ENCODE measurements at places on chromosomes 1 and 21. TPM values are rescaled to one million over a fixed set of nuclear protein-coding genes. Genes with fewer than 3 reads are reported as not detected.

Gene CC2D1B
- 24.1 TPM for total RNA-seq

Gene KIF1B
- 20.4 TPM for total RNA-seq

Gene CD34
- total RNA-seq: 2.1 TPM

Gene C1QTNF12
- 0.88 TPM for total RNA-seq

Gene AADACL4
- total RNA-seq: not detected

Gene C1orf167
- not detected for total RNA-seq

Gene TMEM125
- not detected for total RNA-seq

Gene ZNF672
- 23.7 TPM for total RNA-seq

Gene EVA1C
- total RNA-seq: 3.4 TPM

Gene ACTA1
- total RNA-seq: 0.13 TPM

Gene PLA2G5
- total RNA-seq: not detected

Gene CFAP74
- not detected for total RNA-seq

Measured in epithelial cell of alveolus of lung (primary cell).